ENCODE measurements at places on chromosomes 13 and 19.
A peak's percentile ranks its signal among the peaks of the same experiment; 100 is the strongest.

DNA sequence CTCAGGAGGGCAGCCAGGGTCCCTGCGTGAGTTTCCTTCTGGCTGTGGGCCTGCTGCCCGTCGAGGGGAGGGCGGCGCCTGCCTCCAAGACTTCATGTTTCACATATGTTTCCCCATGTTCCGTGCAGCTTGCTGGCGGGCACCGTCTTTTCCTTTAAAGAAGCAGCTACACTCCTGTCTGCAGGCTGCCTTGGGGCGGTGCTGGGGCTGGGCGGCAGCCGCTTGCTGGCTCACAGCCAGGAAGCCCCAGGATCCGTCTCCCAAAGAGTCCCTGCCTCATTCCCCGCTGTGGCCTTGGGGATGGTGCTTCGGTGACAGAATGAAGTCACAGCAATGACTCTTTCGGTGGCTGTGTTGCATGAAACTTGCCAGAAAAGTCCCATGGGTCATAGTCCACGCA lies 24.9 kb downstream of the PIAS4 start:
- DNase-seq, result no peak

DNA sequence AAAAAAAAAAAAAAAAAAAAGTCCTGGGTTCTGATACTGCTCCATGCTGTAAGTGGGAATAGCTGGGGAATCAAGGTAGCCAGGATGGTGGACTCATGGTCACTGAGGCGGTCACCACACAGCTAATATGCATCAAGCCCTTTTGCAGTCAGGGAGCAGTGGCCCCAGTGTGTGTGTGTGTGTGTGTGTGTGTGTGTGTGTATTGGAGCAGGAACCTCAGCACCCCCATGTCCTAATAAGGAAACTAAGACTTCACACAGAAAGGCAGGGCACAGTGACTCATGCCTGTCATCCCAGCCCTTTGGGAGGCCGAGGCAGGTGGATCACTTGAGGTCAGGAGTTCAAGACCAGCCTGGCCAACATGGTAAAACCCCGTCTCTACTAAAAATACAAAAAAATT lies 12.0 kb downstream of the B3GNT3 start:
- DNase-seq, result no peak

- DNase-seq, result no peak
Measured at GRCh38 chr13:95874286-95874685, 178.9 kb downstream of the UGGT2 start.

- no peak for DNase-seq
Measured at GRCh38 chr13:39148513-39148961, 110.3 kb downstream of the NHLRC3 start.

GRCh38 chr13:32255724-32256109 lies 59.4 kb downstream of the ZAR1L start:
- no peak for DNase-seq

GRCh38 chr19:51065221-51065960 lies 499 bp upstream of the KLK13 start:
- DNase-seq, result no peak

DNA sequence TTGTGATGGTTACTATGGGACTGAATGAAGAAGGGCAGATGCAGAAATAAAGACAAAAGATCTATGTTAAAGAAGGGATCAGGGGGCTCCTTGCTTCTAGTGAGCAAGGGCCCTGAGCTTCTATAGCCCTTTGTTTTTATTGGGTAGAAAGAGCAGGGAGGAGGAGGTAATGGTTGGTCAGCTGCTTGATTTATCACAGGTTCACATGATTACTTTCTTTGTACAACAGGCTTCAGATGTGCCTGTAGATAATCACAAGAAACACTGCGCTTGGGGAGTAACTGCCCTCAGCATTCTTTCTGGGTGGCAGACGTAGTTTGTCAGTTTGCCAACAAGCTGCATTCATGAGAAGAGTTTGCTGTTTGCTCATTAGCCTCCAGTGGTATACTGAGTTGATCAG lies 4.8 kb upstream of the ZNF439 start:
- no peak for DNase-seq

- no peak for DNase-seq
Measured at GRCh38 chr13:37448153-37448552, 150.4 kb downstream of the POSTN start.

DNA sequence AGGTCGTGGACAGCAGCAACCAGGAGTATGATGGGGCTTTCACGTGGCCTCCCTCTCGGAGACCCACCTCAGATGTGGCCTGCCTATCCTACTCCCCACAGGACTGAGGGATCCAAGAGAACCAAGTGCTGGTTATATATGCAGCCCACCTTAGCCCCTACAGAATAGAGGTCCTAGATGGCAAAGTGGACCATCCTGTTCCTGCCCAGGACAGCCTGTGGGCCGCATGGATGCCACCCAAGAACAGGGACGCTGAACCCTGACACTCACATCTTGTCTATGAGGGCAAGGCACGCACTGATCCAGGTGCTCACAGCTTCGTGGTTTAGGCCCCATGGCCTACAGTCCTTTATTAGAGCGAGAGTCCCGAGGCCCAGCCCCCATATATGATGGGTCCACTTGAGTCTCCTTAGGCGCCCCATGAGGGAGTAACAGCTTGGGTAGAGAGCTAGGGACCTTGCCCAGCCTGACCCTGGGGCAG lies 1.5 kb upstream of the SLC27A5 start:
- no peak for DNase-seq

- no peak for DNase-seq
Measured at GRCh38 chr13:27088619-27089018, 83.0 kb downstream of the USP12 start.

- DNase-seq, result no peak
Measured at GRCh38 chr13:26663791-26664190, 96.8 kb downstream of the GPR12 start.

DNA sequence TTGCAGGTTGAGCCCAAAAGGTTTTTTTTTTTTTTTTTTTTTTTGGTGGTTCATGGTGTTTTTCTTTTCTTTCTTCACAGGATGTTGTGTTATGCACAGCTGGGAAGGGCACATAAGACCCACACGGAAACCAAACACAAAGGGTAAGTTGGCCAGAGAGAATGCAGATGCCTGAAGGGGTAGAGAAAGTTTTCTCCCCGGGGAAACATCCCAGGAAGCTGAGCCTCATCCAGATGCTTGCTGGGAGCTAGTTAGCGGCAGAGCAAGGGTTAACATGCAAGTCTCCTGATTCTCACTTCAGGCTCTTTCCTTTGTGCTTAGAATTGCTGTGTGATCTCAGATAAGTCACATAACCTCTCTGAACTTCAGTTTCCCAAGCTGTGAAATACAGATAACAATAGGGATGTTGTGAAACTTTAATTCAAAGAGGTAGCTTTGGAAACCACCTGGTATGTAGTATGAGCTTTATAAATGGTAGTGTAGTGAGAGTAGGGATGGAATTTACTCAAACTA lies 3.1 kb downstream of the ADGRE1 start:
- DNase-seq, result no peak

DNA sequence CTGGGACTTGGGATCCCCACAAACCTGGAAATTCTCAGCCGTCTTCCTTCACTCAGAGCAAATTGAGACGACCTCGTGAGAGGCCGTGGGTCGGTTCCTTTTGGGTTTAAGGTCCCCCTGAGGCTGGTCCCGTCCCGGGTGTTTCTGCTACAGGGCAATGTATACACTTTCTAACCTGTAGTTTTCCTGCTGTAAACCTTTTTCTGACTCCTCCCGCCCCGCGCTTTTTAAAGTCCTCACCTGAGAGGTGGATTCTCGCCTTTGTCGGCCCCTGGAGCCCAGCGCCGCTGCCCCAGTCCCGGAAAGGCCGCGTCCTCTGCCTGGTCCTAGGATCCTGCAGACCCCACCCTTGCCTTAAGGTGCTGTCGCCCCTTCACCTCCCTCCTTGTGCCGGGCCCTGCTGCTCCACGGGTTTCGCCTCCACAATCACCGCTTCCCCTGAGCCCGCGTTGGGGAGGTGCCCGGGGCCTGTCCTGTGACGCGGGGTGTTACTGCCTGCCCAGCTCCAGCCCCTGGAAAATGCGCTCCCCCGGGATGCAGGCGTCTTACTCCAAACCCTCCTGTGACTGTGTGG lies 391 bp downstream of the ZNF761 start:
- no peak for DNase-seq

- no peak for DNase-seq
Measured at GRCh38 chr13:113637262-113638160, 20.5 kb downstream of the ATP4B start.

DNA sequence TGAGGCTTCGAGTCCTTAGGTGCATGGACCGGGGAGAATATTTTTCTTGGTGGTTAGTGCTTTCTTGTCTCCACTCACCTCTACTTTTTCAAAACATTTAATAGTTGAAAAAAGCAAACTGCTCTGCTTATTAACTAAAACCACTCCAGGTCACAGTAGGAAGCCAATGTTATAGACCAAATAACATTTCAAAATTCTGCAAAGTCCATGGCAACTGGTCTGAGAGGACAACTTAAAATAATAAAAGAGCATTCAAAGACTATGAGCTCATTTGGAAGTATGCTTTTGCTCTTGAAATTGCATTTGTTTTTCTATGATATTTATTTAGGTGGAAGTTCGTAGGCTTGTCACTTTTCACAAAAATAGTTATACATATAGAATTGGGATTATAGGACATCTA lies 483.0 kb downstream of the DCT start:
- DNase-seq, result no peak

DNA sequence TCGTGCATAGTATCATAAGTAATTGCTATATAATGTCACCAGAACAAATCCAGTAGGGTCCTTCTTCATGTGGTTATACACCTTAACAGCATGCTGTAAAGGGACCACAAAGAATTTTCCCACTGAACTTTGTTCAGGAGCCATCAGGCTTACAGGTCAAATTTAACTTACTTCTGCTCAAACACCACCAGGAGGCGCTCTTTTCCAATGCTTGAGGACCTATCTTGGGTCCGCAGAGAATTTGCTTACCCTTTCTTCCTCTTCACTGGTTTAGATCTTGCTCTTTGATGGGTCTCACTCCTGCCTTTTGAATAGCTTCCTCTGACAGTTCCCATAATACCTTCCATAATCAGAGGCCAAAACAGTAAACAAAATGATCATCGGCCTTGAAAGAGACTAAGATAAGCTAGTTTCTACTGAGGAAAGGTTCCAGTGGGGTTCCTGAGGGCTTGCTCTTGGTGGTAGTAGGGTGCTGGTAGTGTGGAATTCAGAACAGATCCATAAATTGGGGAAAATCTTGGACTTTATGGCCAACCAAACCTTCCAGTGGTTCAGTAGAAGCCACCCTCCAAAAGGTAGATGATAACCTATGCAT lies 37.4 kb downstream of the SCGB2B2 start:
- DNase-seq, result peak; percentile 7

DNA sequence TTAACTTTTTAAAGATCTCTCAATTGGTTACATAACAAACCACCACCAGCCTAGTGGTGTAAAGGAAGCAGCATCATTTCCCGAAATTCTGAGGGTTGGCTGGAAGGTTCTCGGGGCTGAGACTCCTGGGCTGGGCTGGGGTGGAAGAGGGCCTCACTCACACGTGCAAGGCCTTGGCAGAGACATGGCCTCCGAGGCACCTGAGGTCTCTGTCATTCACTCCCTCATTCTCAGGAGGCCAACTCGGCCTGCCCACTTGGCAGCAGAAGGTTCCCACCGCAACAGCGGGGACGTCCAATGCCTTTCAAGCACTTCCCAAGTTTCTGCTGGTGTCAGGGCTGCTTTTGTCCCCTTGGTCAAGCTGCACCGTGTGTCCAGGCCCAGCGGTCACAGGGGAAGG lies 18.6 kb upstream of the RASA3 start:
- no peak for DNase-seq

DNA sequence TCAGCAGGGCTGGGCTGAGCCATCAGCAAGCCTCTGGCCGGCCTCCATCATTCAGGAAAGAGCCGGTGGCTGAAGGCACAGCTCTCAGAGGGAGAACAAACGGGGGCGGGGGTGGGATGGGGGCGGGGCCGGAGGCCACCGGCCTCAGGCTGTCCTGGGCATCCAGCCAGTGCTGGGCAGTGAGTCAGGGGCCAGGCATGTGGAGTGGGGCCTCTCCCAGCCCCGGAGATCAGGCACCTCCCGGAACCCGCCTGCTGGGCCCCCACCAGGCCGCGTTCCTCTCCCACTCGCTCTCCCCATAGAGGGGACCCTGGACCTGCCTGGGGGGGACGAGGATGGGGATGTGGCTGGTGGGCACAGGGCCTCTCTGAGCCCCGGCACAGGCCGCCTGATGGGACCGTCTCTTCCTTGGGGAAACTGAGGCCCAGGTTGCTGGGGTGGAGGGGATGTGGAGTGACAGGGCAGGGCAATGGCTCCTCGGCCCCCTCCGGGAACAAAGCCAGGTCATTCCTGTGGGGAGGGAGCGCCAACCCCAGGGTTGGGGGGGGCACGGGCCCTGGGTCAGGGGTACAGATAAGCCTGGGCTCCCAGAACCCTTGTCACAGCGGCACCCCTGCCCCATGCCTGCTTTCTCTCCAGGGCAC lies 12.9 kb downstream of the SPC24 start:
- no peak for DNase-seq

GRCh38 chr13:35649162-35649561 lies 172.7 kb upstream of the MAB21L1 start:
- DNase-seq, result no peak

DNA sequence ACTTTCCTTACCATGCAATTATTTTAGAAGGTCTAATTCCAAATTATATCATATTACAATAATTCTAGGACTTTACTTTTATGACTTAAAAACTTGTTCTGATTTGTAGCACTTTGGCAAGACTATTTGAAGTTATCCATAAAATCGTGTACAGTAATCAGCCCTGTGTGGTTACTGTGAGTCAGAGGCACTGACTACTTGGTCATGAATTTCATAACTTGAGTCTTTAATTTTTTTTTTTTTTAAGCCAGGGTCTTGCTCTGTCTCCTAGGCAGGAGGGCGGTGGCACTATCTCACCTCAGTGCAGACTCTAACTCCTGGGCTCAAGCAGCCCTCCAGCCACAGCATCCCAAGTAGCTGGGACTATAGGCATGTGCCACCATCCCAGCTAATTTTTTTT lies 1319.2 kb upstream of the SLC10A2 start:
- DNase-seq, result no peak

DNA sequence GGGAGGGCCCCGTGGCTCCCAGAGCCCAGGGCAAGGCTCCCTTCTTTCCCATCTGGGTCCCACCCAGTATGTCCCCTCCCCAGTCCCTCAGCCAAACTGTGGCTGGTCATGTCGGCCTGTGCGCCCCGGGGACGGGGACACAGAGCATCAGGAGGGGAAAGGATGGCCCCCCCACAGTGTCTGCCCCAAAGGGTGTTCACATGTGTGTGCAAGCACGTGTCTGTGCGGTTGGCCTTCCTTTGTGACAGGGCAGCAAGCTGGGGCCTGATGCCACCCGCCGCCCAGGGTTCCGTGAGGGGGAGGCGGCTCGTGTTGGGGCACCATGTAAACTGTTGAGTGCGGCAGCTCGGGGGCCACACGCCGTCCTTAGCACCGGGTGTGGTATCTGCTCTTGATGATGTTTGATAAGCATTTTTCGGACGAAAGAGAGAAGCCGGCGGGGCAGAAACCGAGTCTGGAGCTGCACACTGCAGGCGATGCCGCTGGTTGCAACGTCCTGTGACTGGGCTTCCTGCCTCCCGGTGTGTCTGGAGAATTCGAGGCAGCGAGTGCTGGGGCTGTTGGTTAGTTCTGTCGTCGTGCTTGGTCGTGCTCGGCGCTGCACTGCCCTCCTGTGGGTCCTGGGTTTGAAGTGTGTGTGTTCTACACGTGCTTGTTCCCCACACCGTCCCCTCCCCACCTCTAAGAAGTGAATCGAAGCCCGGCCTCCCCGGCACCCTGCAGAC lies 18.4 kb downstream of the GNA11 start:
- DNase-seq, result no peak

Data from activated CD4-positive, CD25-positive, alpha-beta regulatory T cell (primary cell).